ENCODE measurements at places on chromosomes 4 and X.

DNA sequence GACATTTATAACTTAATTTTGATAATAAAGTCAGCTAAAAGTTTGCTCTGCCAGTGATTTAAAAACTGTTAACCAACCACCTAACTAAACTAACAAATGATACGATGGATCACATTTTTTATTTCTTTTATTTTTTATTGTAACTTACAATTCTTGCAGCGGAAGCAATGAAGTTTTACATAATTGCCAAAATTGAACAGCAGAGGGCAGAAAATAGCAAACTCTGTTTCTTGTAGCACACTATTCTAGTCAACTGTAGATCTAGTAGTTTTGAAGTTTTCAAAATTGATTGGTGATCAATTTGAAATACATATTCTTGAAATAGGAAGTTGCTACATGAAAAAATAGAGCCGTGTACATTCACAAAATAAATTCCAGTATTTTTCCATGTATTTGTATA, 2.8 kb upstream of the GRIA2 start:
- DNase-seq = peak; percentile 11

- peak; percentile 40 for DNase-seq
Measured at GRCh38 chr4:20422398-20422797, 170.7 kb downstream of the SLIT2 start.

DNA sequence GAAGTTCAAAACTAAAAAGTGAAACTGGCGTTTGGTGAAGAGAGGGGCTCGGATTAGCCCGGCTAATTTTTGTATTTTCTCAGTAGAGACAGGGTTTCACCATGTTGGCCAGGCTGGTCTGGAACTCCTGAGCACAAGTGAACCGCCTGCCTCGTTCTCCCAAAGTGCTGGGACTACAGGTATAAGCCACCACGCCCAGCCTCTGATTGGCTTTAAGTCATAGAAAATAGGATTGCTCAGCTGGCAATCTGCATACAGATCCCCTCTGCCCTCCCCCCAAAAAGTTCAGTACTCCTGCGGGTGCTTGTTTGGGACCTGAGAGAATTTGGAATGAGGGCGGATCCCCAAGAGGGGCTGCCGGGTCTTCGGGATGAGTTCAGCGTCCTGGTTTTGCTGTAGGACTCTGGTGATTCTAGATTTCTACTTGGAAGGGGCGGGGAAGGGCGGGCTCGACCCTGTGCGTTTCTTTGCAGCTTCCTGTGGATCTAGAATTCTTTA, 537 bp upstream of the PRKX start:
- no peak for DNase-seq

DNA sequence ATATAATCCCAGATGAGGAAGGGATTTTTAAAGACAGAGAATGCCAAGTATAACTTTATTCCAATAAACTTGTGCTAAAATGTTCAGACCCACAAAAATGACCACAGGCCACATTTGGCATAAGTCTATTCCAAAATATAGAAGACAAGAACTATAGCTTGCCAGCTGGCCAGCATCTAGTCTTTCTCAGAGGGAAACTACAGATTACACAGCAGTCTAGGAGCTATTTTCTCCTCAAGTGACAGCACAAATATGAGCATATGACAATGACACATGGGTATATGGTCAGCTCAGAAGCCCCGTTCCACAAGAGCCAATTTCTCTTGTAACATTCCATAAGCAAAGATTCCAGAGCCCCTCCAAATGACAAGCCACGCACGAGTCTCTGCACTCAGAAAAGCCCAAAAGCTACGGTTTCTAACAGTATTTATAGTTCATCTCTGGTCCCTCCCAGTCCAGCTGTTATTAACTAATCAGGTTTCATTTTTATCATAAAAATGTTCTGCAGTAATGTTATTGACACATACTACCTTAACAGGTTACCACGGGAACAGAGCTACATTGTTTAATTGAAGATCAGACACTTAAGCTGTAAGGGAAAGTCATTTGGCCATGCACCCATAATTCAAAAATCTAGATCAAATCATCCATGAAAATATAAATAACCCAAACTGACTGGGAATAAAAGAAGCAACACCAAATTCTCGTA, 70.3 kb downstream of the RAB28 start:
- no peak for DNase-seq

GRCh38 chr4:155954939-155955338, 1.3 kb upstream of the CTSO start:
- no peak for DNase-seq

GRCh38 chr4:186079694-186080093, 10.7 kb downstream of the TLR3 start:
- DNase-seq = no peak

DNA sequence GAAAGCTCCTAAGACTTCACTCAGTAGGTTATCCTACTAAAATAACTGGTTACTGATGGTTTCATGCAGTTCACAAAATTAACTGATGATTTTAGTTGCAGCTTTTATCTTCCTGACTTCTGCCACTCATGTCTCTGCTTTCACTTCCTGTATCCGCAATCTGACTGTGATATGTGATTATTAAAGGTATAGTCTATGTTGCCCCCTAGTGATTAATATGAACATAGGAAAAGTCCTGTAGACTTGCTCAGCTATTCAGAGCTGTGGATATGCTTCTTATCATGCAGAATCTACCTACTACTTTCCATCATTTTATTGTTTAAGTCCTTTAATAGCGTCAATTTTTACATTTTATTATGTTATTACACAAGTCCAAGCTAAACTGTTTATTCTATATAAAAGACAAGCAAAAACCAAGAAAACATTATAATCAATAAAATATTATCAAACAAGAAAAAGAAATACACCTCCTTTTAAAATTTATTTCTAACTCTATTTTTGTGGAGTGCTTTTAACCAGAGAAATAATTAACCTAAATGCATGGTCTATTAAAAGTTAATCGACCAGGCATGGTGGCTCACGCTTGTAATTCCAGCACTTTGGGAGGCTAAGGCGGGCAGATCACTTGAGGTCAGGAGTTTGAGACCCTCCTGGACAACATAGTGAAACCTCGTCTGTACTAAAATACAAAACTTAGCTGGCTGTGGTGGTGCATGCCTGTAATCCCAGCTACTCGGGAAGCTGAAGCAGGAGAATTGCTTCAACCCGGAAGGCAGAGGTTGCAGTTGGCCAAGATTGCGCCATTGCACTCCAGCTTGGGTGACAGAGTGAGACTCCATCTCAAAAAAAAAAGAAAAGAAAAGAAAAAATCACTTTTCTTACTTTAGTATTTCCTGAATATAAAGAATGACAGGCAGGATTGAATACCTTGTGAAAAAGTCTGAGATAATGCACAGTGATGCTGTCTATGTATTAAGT, 40.4 kb upstream of the TLR2 start:
- DNase-seq = peak; percentile 57

DNA sequence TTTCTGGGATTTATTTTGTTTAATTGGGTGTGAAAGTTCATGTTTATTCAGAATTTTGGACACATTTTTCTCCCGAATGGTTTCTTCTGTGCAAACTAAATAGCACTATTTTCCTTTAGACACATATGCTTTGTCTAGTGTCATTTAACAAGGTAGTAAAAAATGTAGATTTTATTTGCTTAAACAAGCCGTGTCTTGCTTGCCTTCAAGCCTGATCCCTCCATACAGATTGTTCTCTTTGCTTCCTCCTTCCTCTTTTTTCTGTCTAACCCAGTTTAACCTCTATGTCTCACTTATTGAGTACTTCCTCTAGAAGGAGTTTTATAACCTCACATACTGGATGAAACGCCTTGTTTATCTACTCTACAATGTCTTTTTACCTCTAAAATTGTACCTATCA, 211.8 kb downstream of the NPFFR2 start:
- no peak for DNase-seq

DNA sequence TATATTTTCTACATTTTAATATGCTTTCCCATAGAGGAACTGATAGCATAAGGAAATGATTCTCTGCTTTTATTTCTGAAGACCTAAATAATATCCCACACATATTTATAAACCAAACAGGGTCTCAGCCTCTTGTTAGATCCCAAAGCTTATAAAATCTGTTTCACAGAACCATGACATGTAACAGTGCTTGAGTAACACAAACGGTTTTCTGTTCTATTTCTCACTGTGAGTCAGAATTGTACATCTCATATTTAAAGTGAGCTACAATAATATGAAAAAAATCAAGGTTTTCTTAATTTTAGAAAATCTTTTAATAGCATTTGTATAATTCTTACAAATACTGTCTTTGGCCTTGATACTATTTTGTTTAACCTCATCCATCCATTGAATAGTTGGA, 51.2 kb downstream of the NR3C2 start:
- no peak for DNase-seq

GRCh38 chr4:170652571-170652970, 562.8 kb upstream of the AADAT start:
- no peak for DNase-seq

GRCh38 chr4:7029921-7030320, 13.3 kb upstream of the TADA2B start:
- no peak for DNase-seq

- no peak for DNase-seq
Measured at GRCh38 chrX:1591863-1592469, 562 bp downstream of the AKAP17A start.

DNA sequence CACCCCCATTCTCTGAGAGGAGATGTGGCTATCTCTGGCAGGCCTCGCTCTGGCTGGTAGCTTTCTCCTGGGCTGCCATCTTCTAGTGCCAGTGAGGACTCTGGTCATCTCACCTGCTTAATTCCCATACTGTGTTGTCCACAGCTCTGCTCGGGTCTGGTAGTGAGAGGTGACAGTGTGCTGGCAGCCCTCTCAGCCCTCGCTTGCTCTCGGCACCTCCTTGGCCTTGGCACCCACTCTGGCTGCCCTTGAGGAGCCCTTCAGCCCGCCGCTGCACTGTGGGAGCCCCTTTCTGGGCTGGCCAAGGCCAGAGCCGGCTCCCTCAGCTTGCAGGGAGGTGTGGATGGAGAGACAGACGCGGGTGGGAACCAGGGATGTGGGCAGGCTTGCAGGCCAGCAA, 52.7 kb downstream of the CPLX1 start:
- no peak for DNase-seq

GRCh38 chr4:156255230-156256007, 301.8 kb upstream of the CTSO start:
- peak; percentile 37 for DNase-seq

- no peak for DNase-seq
Measured at GRCh38 chr4:24843096-24843495, 47.7 kb downstream of the SOD3 start.

DNA sequence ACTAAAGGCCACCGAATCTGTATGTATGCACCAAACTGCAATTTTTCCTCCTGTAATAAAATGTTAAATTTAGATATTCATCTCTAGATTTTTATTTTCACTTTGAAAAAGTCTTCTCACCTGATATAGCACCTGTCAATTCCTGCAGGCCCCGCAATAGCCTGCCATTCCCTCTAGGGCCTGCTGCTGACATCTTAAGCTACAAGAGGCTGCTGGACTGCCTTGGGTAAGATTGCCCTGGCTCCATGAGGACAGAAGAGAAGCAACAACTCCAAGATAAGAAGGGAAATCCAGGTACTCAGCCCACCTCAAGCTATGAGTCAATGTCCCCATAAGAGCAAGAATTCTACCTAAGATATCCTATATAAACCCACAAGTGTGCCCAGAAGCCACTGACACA, 230.2 kb upstream of the AGTR2 start:
- peak; percentile 22 for DNase-seq

GRCh38 chr4:137644201-137644600, 111.9 kb upstream of the PCDH18 start:
- DNase-seq = no peak

GRCh38 chr4:69874507-69874906, 14.6 kb upstream of the SULT1E1 start:
- no peak for DNase-seq

DNA sequence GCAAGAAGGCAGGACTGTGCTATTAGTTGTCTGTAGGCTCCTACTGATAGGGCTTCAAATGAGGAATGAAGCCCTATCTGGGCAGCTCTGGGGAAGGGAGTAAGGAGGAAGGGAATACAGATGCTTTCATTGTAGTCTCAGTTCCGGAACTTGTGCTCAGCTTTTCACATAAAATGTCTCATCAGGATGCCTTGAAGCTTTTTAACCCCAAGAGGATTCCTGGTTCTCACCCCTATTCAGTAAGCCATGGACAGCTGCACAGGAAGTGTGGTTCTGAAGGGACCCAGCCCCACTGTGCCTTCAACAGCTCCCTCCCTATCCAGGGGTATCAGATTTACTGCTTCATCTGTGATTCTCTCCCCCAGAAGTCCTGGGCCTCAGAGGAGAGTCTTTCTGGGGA, 5.0 kb downstream of the ARMCX5 start:
- DNase-seq = no peak

GRCh38 chr4:173269280-173269679, 64.9 kb downstream of the HMGB2 start:
- no peak for DNase-seq

- no peak for DNase-seq
Measured at GRCh38 chr4:116500225-116500624, 585.2 kb downstream of the TRAM1L1 start.

GRCh38 chrX:109623997-109624396, 975 bp downstream of the KCNE5 start:
- no peak for DNase-seq

DNA sequence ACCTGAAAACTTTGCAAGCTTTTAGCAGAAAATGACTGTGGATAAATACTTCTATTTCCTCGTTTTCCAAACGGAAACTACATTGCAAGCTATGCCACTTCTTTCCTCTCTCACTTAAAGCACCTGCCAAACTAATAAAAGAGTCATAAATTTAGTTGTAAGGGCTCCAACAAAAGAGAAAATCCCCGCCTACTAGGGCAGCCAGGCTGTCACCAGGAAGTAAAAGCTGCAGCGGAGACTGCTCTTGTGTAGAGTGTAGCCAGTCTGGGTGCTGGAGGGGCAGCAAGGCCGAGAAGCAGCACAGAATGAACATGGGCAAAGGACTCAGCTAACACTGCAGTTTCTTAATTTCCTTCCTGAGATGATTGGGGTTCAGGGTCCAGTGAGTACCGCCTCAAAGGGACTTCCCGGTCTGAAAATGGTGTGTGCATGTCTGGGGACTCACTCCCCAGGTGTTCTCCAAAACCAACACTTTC, 89.3 kb upstream of the MAML3 start:
- peak; percentile 82 for DNase-seq

GRCh38 chr4:95516528-95517017, 32.2 kb downstream of the UNC5C start:
- no peak for DNase-seq

DNA sequence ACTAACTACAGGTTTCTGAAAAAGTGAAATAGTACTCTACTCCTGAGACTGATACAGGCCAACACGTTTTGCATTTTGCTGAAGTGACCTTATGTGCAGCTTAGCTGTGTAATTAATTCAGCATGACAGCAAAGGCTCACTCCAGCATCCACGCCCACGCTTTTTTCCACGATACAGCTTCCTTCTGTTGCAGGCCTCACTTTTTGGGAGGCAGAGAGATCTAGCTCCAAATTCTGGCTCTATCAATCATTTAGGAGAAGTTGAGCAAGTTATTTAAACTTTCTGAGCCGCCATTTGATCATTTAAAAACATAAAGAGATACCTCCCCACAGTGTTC, 160.3 kb downstream of the AFAP1 start:
- no peak for DNase-seq

GRCh38 chrX:22758807-22759481, 240.8 kb upstream of the DDX53 start:
- peak; percentile 70 for DNase-seq

- DNase-seq = no peak
Measured at GRCh38 chrX:106980952-106981626, 18.9 kb downstream of the MORC4 start.
